CD4-positive, alpha-beta T cell treated with Interleukin-15 for 4 hours (primary cell): ENCODE measurements at places on chromosomes 11 and 22.

DNA sequence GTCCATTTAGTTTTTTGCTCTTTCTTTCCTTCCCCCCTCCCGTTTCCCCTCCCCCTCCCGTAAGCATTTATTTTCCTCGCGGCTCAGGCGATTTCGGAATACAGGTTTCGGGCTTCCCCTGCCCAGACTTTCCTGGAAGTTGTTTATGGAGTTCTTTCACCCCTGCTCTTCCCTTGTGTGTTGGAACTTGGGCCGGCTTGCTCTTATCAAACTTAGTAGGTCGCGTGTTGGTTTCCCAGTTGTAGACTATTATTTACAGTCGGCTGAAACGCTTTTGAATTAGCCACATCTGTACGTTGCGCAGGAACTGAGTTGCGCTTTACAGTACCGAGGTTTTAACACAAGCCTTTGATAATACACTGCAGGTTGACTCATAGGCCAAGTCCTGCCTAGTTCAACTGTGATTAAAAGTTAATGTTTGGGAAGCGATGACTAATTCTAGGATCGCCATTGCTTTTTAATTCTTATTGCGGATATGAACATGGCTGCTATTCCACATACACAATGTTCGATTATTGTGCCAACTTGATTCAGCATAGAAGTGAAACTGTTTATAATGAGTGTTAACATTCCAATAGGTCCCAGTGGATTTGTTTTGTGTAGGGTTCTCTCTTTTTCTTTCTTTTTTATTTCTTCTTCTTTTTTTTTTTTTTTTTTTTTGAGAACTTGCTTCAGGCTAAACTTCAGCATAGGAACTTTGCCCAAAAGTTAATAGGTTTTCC, 1.7 kb downstream of the YAP1 start:
- peak; percentile 43 for DNase-seq

- DNase-seq: no peak
Measured at GRCh38 chr11:24820541-24820940, 323.7 kb downstream of the LUZP2 start.

DNA sequence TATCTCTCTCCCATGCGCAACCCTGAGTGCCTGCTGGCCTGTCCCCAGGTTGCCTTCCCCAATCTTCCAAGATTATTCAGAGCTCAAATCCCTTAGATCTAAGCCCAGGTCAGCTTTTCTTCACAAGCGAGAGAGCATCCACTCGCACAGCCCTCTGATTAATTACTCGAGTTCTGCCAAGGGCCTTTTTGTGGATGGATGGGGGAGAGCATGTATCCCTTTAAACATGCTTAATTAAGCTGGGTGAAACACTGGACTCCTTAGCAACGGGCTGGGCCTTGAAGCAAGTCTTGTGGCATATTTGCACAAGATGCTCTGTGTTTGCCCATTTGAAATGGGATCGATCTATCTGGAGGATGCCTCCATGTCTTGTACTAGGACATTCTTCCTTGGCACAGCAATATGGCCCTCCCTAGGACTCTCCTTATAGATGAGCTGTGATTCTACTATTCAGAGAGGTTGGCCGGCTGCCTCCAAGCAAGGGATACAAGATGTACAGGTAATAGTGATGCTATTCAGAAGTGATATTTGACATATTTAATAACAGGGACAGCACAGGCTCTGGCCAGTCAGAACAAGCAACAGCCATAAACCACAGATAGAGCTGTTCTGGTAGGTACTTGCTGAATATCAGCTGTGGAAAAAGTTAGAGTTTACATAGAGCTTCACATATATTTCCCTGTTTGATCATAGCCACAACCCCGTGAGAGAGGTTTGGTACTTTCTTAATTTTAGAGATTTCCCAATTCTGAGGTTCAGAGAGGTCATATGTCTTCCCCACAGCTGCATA, 125.6 kb downstream of the CSNK2A3 start:
- no peak for DNase-seq

GRCh38 chr11:6598555-6598954, 4.9 kb downstream of the RRP8 start:
- no peak for DNase-seq

- DNase-seq: no peak
Measured at GRCh38 chr11:34345540-34345876, 12.3 kb downstream of the ABTB2 start.

- no peak for DNase-seq
Measured at GRCh38 chr11:116030697-116031331, 526.6 kb upstream of the CADM1 start.

GRCh38 chr22:21582801-21583740, 15.6 kb downstream of the UBE2L3 start:
- no peak for DNase-seq

DNA sequence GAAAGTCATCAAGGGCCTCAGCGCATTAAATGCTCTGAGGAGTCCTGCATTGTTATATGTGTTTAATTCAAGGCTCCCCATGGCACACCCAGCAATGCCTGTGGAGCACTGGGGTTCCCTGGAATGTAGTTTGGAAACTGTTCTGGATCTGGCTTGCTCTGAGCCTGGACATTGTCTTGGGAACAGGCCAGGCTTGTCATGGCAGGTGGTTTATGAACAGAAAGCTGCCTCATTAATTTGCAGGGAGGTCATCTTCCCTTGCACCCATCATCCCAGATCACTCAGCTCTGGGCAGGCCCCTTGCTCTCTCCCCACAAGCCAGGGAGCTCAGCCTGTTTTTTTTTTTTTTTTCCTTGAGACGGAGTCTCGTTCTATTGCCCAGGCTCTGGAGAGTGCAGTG, 32.9 kb downstream of the RPS6KA4 start:
- DNase-seq: no peak

DNA sequence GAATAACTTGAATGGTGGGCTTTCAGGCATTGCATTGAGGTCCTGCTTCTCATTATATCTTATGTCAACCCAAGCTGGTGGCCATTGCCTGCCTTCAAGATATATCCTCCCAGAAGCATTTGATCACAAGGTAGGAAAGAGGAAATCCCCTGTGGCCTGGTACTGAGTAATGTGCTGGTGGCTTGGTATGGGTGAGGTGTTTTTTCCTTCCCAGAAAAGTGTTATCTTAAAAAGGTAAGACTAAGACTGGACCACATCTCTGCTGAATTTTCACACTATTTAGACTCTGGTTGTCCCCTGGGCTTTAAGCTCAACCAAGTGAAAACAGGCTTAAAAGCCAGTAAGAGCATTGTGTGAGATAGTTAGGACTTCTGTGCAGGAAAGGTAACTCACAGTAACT, 3.7 kb downstream of the INSC start:
- DNase-seq: no peak

- DNase-seq: no peak
Measured at GRCh38 chr11:59427068-59427382, 812 bp upstream of the OR5A2 start.
